Activated CD8-positive, alpha-beta T cell treated with anti-CD3 and anti-CD28 coated beads for 36 hours (primary cell): ENCODE measurements at places on chromosomes 13 and 19. TPM values are rescaled to one million over a fixed set of nuclear protein-coding genes. Genes with fewer than 3 reads are reported as not detected.

DNA sequence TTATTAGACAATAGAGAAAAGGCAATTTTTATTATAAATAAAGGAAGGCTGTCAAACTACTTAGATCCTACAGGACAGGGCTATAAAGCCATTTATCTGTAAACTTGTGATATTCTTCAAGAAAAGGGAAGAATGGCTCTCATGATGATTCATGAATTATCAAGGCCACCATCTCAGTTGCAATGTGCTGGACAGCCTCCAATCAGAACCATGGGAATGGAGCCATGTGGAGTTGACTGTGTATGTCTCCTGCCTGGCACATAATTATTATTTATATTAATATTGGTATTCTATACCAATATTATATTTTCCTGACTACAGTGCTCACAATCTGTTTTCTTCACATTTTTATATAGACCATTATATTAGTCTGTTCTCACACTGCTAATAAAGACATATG, 560.5 kb upstream of the MIR17HG start:
- H3K27me3 ChIP-seq, result no peaks in the 10 kb centered on the region
- no peak for DNase-seq
- no peak overlapping the region for H3K27ac ChIP-seq
- no peaks in the 10 kb centered on the region for H3K4me1 ChIP-seq

- H3K27ac ChIP-seq, result no peak overlapping the region
- H3K27me3 ChIP-seq, result peaks cover 27% of the 10 kb centered on the region
- peaks cover 9% of the 10 kb centered on the region for H3K4me1 ChIP-seq
- DNase-seq, result no peak
Measured at GRCh38 chr19:40561947-40562346, 14.7 kb upstream of the SHKBP1 start.

GRCh38 chr13:86840250-86841191, 830.6 kb upstream of the SLITRK5 start:
- no peak for DNase-seq
- H3K27ac ChIP-seq, result no peak overlapping the region
- H3K4me3 ChIP-seq, result no peak overlapping the region
- H3K27me3 ChIP-seq, result no peaks in the 10 kb centered on the region
- no peaks in the 10 kb centered on the region for H3K36me3 ChIP-seq

DNA sequence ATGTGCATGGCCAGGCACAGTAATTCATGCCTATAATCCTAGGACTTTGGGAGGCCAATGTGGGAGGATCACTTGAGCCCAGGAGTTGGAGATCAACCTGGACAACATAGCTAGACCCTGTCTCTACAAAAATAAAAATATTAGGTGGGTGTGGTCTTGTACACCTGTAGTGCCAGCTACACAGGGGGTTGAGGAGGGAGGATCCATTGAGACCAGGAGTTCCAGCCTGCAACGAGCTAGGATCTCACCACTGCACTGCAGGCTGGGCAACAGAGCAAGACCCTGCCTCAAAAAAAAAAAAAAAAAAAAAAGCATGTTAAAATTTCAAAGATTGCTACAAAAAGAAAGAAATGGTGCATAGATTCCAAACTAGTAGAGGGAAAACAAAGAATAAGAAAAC, 37.2 kb downstream of the LTBP4 start:
- no peak overlapping the region for H3K27ac ChIP-seq
- peaks cover 5% of the 10 kb centered on the region for H3K4me1 ChIP-seq
- H3K4me3 ChIP-seq, result no peak overlapping the region
- DNase-seq, result no peak
- H3K27me3 ChIP-seq, result peaks cover 6% of the 10 kb centered on the region

DNA sequence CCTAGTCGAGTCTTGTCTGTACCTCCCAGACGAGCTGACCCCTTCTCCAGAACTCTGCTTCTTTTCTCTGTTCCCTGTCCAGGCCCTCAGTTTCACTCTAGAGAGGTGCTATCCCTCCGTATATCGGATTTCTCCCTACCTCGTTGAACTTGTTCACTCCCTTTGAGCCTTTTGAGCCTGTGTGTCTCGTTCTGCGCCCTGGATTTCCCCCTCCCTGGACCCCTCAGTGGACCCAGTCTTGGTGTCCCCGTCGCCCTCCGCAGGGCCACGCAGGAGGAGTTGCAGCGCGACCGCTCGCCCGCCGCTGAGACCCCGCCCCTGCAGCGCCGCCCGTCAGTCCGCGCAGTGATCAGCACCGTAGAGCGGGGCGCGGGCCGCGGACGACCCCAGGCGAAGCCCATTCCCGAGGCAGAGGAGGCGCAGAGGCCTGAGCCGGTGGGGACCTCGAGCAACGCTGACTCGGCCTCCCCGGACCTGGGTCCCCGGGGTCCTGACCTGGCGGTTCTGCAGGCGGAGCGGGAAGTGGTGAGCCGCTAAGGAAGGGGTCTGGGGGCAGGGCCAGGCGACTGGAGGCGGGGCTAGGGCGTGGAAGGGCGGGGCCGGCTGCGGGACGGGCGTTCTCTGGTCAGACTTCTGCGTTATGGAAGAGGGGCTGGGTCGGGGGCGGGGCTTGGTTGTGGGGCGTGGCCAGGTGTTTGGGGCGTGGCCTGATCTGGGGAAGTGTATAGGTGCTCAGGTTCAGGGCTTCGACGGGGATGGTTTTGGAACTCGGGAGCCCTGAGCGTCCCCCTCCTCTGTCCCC, 5.5 kb downstream of the EPS8L1 start:
- H3K27me3 ChIP-seq, result peaks cover 58% of the 10 kb centered on the region
- no peaks in the 10 kb centered on the region for H3K36me3 ChIP-seq
- H3K27ac ChIP-seq, result no peak overlapping the region
- DNase-seq, result peak; percentile 94
- peaks cover 19% of the 10 kb centered on the region for H3K4me1 ChIP-seq
- peak overlapping the region; percentile 62 for H3K4me3 ChIP-seq

DNA sequence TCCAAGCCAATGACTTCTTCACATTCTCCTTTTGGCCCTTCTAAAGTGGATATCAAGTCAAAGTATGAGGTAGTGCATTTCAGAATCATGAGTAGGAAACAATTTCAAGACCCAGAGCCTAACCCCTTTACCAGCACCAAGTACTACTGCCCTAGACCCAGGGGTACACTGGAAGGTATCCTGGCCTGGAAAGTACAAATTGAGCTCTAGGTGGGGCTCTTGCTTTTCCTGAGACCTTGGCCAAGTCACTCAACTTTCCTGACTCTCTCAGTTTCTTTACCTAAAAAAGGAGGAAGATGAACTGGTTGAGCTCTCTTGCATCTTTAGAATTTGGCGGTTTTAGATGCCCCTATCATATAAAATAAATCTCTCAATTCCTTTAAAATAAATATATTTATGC, 204.7 kb downstream of the FGF14 start:
- H3K4me3 ChIP-seq, result no peak overlapping the region
- peak; percentile 3 for DNase-seq
- H3K36me3 ChIP-seq, result no peaks in the 10 kb centered on the region
- H3K4me1 ChIP-seq, result peaks cover 2% of the 10 kb centered on the region
- peaks cover 2% of the 10 kb centered on the region for H3K27me3 ChIP-seq

- no peaks in the 10 kb centered on the region for H3K4me1 ChIP-seq
- no peaks in the 10 kb centered on the region for H3K27me3 ChIP-seq
- no peak overlapping the region for H3K27ac ChIP-seq
- no peak overlapping the region for H3K4me3 ChIP-seq
Measured at GRCh38 chr13:80871481-80871880, 530.6 kb upstream of the SPRY2 start.

DNA sequence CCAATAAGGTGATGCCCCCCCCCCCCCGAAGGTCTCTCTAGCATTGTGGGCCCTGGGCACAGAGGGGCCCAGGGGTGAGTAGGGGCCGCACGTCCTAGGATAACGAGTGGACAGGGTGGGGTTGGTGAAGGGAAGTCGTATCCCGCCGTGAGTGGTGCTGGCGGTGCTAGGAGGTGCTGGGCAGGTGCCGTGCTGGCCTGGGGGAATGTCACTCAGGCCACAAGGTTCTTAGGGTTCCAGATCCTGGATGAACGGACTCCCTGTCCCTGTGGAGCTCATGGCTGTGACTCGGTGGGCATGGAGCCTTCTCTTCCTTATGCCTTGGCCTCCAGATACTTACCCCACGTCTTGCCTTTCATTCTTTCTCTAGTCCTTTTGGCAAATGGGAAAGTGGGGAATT, 157.4 kb upstream of the SOX1 start:
- no peak for DNase-seq
- no peaks in the 10 kb centered on the region for H3K4me1 ChIP-seq
- H3K36me3 ChIP-seq, result no peaks in the 10 kb centered on the region
- no peak overlapping the region for H3K27ac ChIP-seq

DNA sequence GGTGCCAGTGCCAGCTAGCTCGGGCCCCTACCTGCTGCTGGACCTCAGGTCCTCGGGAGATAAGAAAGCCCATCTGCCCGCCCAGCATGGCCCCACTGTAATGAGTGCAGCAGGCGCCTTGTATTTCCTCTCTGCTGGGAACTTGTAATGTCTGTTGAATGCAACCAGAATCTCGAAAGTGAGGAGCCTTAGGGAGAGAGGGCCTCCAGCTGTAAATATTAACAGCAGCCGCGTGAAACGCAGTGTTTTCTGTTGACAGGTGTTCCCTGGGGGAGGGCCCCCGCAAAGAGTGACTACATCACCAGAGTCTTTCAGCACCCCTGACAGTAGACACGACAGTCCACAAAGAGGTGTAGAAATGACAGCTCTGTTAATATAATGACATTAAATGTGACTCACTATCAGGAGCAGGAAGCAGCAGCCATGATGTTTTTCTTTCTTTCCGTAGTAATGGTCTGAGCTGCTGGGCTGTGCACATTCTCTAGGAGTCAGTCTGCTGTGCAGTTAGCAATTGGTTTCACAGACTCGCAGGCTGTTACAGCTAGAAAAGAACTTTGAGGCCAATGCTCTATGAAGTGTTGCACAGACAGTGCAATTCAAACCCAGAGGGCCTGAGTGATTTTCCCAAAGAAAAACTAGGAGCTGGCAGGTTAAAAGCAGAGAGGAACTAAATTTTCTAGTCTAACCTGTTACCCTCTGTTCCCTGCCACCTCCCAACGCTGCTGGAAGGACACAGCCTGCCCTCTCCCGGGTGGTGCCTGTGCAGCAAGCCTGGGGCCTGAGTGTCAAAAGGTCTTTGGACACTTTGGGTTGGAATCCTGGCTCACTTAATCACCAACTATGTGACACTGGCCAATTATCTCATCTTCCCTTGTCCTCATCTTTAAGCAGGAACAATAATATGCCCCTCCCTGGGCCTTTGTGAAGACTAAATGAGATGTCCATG, 58.6 kb upstream of the WASF3 start:
- H3K4me1 ChIP-seq, result peaks cover 13% of the 10 kb centered on the region
- no peak overlapping the region for H3K27ac ChIP-seq
- H3K27me3 ChIP-seq, result peaks cover 7% of the 10 kb centered on the region
- H3K4me3 ChIP-seq, result no peak overlapping the region
- H3K36me3 ChIP-seq, result no peaks in the 10 kb centered on the region

DNA sequence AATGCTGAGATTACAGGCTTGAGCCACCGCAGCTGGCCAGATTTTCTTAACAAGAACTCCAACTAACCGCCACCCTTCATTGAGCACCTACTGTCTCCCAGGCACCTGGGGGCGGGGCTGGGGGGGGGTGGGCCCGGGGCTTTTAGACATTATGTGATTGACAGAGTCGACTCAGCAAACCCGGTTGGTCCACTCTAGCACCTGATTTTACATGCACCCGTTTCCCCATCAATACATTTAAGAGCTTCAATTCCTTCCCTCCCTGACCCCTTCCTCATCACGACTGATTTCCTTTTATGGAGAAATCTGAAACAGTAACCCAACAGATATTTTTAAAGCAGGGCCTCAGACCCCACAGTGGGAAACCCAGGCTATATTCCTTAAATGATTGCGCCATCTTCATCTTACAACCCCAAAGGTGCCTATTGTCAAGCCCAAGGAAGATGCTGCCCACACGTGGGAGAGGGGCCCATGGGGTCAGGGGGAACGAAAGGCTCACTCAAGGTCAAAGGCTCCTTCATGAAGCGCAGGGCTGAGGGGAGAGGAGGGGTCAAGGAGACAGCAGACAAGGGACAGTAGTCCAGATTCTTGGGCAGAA, 1.8 kb downstream of the INSR start:
- no peak overlapping the region for H3K27ac ChIP-seq
- no peak for DNase-seq
- H3K36me3 ChIP-seq, result no peaks in the 10 kb centered on the region
- peaks cover 34% of the 10 kb centered on the region for H3K27me3 ChIP-seq
- H3K4me3 ChIP-seq, result peak overlapping the region; percentile 36
- H3K4me1 ChIP-seq, result peaks cover 5% of the 10 kb centered on the region

B3GNT8 gene
- 1.1 TPM for total RNA-seq

GRCh38 chr13:44303681-44304432, 69.8 kb upstream of the SERP2 start:
- peaks cover 38% of the 10 kb centered on the region for H3K4me1 ChIP-seq
- H3K27me3 ChIP-seq, result peaks cover 4% of the 10 kb centered on the region
- H3K27ac ChIP-seq, result no peak overlapping the region
- H3K36me3 ChIP-seq, result no peaks in the 10 kb centered on the region
- no peak for DNase-seq

DNA sequence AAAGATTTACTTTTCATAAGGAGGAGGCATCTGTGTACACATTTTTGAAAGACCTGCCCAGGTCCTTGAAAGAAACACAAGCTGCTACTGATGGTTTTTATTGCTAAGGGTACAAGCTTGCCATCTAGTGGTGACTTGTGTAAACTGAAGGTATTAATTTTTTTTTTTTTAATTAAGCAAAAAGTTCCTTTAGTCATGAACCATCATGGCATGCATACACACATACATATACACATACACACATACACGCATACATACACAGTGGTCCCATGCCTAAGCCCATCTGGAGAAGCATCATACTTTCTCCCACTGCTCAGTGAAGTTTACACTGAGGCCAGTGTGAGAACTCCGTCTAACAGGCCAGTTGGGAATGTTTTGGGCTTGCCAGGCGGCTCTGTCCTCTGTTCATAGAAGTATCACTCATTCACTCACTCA, 312.5 kb downstream of the DCLK1 start:
- H3K36me3 ChIP-seq, result no peaks in the 10 kb centered on the region
- H3K4me3 ChIP-seq, result no peak overlapping the region
- no peak for DNase-seq
- no peaks in the 10 kb centered on the region for H3K27me3 ChIP-seq
- H3K4me1 ChIP-seq, result no peaks in the 10 kb centered on the region

DNA sequence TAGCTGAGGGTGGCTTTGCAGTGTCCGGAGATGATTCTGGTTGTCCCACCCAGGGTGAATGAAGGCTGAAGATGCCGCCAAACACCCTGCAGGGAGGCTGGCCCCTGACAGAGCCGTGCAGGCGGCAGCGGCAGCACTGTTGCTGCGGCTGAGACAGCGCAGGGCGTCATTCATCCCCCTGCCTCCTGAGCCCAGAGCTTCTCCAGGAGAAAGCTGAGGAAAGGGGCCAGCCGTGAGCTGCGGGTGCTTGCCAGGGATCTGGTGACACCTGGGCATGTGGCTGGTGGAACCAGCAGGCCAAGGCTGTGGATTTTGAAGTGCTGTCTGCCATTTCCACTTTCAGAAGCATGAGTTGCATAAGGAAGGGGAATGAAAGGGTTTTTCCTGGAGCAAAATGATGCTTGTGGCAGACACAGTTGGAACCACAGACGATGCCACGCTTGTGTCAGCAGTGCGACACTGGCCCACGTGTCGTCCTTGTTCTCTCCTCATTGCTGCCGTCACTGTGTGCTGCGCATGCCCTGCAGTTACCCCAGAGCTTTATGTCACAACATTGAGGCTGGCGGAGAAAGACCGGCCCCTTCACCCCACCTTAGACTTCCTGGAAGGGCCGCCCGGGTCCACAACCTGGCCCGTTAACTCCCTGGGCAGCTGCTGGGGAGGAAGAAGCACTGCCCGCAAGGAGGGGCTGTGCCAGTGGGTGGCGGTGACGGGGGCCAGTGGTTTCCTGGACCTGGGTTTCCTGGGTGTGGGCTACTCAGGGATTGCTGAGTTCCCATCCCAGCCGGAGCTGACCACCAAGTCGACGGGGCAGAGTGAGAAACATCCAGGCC, 22.7 kb downstream of the TFDP1 start:
- H3K27ac ChIP-seq, result no peak overlapping the region
- DNase-seq, result no peak
